ENCODE measurements at places on chromosomes 1 and 21. TPM values are rescaled to one million over a fixed set of nuclear protein-coding genes. Genes with fewer than 3 reads are reported as not detected.

TMEM82 gene
- total RNA-seq: not detected

TBX19 gene
- 0.78 TPM for total RNA-seq

ACTL8 gene
- total RNA-seq: not detected

GRCh38 chr1:25867210-25867991 is 8.1 kb downstream of the PAQR7 start:
- H3K4me1 ChIP-seq: peaks cover 10% of the 10 kb centered on the region
- H3K36me3 ChIP-seq: peaks cover 5% of the 10 kb centered on the region
- no peak overlapping the region for H3K4me3 ChIP-seq
- DNase-seq: no peak
- H3K27me3 ChIP-seq: peaks cover 2% of the 10 kb centered on the region
- no peak overlapping the region for H3K27ac ChIP-seq

- no peaks in the 10 kb centered on the region for H3K36me3 ChIP-seq
- peaks cover 1% of the 10 kb centered on the region for H3K27me3 ChIP-seq
- DNase-seq: no peak
- no peak overlapping the region for H3K4me3 ChIP-seq
- peaks cover 13% of the 10 kb centered on the region for H3K4me1 ChIP-seq
- no peak overlapping the region for H3K27ac ChIP-seq
Observed at GRCh38 chr1:220788900-220789299, 2.2 kb downstream of the MTARC1 start.

DNA sequence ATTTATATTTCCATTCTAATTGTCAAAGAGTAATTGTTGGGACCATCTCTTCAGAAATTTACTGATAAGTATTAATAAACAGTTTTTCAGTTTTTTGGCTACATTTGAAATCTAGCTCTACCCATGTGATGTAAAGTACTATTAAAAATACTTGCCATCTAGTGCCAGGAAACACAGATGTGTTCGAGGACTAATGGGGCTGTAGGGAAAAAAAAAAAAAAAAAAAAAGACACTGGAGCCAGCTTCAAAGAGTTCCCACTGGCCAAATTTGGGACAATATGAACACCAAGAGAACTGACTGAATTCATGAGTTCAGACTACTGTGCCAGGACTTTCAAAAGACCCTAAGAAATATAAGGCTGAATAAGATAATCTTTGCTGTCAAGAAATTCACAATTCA is 65.2 kb upstream of the GFI1 start:
- H3K27me3 ChIP-seq: peaks cover 2% of the 10 kb centered on the region
- DNase-seq: no peak
- no peak overlapping the region for H3K4me3 ChIP-seq
- H3K27ac ChIP-seq: no peak overlapping the region
- no peaks in the 10 kb centered on the region for H3K36me3 ChIP-seq

GRCh38 chr1:203968761-203969160 is 104.2 kb upstream of the SOX13 start:
- no peak overlapping the region for H3K4me3 ChIP-seq
- H3K27ac ChIP-seq: no peak overlapping the region
- no peaks in the 10 kb centered on the region for H3K4me1 ChIP-seq
- peaks cover 8% of the 10 kb centered on the region for H3K36me3 ChIP-seq

DNA sequence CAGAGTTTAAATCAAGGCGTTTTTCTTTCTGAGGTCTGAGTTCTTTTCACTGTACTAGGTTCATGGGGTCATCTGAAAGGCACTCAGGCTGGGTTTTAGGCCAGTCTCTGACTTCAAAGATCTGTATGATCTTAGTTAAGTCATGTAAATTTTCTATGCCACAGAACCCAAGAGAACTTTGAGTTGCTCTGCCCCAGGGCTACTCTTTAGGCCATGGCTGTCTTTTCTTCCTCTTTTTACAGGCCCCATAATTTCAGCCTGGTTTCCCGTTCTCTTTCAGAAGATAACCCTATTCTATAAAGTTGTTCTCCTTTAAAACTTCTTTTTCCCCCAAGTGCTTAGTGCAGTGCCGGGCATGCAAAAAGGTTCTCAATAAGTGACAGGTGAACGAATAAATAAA is 26.1 kb downstream of the METTL13 start:
- H3K27ac ChIP-seq: no peak overlapping the region
- H3K27me3 ChIP-seq: peaks cover 1% of the 10 kb centered on the region
- H3K4me1 ChIP-seq: no peaks in the 10 kb centered on the region
- DNase-seq: no peak
- no peaks in the 10 kb centered on the region for H3K36me3 ChIP-seq
